ENCODE measurements at places on chromosomes 3 and 15.

DNA sequence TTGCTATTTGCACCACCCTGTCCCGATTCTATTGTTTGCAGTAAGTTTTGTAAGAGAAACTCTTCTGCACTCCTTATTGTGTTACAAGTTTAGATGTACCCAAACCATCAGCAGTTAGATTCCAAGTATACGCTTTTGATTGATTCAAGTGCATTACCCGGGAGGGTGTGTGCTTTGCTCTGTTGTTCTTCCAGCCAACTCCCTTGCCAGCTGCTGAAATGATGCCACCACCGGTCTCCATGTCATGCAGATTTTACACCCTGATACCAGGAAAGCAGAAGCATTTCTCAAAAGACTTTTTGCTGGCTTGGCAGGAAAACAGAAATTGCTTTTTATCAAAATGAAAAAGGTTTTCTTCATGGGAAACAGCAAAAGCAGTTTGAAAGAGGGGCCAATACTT, 1006.6 kb upstream of the CFAP20DC start:
- no peak for DNase-seq

- no peak for DNase-seq
Measured at GRCh38 chr3:164004205-164004604, 1074.1 kb downstream of the SI start.

DNA sequence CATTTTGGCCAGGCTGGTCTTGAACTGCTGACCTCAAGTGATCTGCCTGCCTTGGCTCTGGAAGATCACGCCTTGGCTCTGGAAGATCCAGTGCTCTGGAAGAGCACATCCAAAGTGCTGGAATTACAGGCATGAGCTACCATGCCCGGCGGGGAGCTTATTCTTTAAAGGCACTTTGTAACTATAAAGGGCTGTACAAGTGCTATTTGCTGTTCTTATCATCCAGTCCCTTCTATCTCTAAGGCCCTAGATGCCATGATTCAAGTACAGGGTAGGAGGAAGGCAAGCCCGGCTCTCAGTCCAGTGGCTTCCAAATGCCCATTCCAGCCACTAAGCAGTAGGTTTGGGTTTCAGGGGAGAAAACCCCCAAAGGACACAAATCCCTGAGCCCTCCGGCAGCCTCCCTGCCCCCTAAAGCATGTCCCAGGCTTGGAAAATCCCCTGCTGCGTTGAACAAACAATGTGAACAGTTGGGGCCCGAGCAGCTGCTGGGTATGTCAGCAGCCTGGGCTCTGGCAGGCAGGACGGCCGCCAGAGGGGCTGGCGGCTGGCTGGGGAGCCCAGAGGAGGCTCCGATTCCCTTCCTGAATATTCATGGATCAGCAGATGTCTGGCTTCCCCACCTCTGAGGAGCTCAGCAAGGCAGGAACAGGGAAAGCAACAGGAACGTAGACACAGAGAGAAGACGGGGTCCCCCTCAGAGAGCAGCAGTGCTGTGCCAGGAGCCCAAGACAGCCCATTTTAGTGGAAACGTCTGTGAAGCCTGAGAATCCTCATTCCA, 7.7 kb downstream of the IGDCC4 start:
- no peak for DNase-seq

- no peak for DNase-seq
Measured at GRCh38 chr3:17356585-17356984, 385.8 kb downstream of the TBC1D5 start.

DNA sequence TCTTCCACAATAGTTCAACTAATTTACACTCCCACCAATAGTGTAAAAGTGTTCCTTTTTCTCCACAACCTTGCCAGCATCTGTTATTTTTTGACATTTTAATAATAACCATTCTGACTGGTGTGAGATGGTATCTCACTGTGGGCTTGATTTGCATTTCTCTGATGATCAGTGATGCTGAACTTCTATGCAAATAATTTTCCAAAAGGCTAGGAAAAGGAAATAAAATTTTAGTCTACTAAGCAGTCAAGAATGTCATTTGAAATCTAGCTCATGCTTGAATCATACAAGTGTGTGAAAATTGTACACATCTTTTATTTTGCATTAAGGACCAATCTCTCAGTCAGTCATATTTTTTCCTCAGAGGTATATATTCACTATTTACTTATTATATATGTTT, 101.7 kb upstream of the UBP1 start:
- DNase-seq: no peak

GRCh38 chr3:115766587-115767482, 143.5 kb downstream of the GAP43 start:
- no peak for DNase-seq

DNA sequence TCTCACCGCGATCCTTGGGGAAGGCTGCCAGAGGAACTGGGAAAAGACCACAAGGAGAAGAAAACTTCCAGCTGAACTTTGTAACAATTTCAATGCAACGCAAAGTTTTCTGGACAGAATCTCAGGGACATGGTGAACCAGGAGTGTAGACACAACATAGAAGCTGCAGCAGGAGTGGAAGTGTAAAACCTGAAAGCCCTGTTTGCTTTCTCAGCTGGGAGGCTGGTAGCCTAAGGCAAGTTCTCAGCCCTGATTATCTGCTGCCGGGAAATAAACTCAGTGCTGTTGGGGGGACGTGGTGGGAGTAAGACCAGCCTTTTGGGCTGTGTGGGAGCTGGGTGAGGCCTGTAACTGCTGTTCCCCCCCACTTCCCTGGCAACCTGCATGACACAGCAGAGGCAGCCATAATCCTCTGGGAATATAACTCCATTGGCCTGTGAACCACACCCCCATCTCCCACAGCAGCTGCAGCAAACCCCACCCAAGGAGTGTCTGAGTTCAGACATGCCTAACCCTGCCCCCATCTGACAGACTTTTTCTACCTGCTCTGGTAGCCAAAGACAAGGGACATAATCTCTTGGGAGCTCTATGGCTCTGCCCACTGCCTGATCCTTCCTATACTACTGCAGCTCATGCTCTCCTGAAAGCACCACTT, 106.7 kb downstream of the ZNF621 start:
- no peak for DNase-seq

GRCh38 chr15:62849316-62850106, 193.0 kb upstream of the TPM1 start:
- DNase-seq: no peak

GRCh38 chr3:117285737-117286136, 576.2 kb downstream of the TUSC7 start:
- no peak for DNase-seq

- no peak for DNase-seq
Measured at GRCh38 chr15:32853592-32853991, 135.8 kb downstream of the GREM1 start.

DNA sequence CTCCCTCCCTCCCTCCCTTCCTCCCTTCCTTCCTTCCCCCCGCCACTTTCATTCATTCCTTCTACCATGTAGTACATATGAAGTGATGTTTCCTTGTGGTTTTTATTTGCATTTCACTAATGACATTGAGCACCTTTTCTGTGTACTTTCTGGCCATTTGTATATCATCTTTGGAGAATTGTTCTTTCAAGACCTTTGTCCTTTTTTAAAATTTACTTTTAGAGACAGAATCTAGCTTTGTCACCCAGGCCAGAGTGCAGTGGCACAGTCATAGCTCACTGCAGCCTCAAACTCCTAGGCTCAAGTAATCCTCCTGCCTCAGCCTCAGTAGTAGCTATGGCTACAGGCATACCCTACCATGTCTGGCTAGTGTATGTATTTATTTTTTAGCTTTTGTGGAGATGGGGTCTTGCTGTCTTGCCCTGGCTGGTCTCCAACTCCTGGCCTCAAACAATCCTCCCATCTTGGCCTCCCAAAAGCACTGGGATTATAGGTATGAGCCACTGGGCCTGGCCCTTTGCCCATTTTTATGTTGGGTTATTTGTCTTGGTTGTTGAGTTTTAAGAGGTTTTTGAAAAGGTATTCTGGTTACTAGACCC, 42.0 kb upstream of the CTDSPL2 start:
- DNase-seq: no peak

- no peak for DNase-seq
Measured at GRCh38 chr15:77112838-77113504, 42.1 kb upstream of the TSPAN3 start.

GRCh38 chr15:60392601-60392985, 5.2 kb downstream of the ANXA2 start:
- DNase-seq: no peak

DNA sequence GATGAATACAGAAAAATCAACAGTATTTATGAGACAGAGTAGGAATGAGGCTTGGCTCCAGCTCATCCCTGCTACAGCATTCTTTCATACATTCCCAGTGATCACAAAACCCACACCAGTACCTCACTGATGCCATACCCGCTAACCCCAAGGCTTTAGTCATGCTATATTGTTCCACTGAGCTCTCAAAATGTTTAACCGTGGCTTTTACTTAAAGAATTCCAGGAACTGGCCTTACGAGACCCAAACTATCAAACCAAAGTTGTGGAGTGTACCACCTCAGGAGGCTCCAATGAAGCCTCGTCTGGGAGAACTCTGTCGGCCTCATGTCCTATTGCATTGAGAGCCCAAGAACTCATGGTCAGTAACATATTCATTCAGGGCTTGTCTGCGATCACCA, 278.9 kb downstream of the ULK4 start:
- DNase-seq: no peak

GRCh38 chr3:64645243-64645642, 42.6 kb downstream of the ADAMTS9 start:
- DNase-seq: no peak

DNA sequence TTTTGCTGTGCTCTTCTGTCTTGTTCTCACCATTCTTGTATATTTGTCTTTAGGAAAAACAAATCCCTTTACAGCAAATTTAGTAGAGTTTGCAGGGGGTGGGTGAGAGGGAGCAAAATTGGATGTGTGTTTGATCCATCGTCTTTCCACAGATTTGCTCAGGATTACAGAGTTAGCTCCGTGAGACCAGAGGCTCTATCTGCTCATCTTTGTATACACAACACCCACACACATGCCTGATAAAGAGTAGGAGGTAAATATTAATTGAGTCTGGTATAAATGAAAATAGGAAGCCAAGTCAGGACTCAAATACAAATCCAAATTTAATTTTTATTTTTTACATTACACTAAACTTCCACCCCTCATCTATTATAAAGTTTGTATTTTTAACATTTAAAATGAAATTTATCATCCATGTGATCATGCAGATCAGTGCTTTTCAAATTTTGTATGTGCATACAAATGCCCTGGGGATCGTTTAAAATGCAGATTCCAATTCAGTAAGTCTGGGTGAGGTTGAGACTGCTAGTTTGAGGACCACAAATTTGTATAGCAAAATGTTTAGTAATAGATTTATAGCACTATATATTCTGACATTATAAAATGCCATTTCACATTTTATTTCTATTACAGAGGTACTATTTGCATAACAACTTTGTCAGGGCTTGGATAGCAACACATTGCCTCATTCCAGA, 326.7 kb downstream of the LSAMP start:
- no peak for DNase-seq

GRCh38 chr15:38624244-38625205, 59.9 kb upstream of the RASGRP1 start:
- no peak for DNase-seq

DNA sequence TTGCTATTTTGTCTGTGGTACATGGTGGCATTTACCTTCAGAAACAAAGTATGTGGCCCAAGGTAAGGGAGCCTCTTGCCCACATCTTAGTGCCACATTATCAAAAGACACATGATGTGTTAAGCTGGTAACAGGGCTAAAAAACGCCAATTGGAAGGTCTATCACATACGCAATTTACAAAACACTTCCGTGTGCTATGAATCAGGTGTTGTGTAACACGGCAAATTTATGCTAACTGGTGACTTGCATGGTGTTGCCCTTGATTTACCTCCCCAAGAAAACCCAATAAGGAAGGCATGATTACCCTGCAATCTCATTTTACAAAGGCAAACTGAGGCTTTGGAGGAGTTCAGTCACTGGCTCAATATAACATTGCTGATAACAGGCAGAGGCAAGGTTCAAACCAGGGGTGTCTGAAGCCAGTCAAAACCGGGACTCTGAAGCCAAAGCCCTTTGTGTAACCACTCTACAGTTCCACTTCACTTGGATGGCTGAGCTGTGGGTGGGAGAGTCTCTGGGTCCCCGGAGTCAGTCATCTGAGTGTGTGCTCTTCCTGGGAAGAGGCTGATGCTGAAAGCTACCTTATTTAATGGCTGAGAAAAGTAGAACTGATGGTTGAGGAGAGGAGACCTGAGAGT, 103.9 kb upstream of the BCL6 start:
- no peak for DNase-seq

DNA sequence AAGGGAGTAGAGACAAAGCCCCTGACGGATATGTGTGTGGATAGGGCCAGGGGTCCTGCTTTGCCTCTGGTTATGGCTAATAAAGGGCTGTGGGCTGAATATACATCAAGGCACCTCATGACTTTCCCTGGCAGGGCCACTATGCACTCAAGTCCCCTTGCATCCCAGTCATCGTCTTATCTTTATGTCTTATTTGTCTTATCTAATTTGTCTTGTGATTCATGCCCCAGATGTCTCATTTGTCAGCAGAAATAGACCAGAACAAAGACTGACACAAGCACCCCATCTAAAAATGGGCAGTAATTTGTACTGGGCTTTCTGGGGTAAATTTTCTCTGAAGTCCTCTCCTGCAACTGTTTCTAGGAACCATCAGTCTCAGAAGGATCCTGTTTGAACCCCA, 68.6 kb downstream of the ITGA11 start:
- no peak for DNase-seq

GRCh38 chr15:31300208-31300661, 26.4 kb upstream of the KLF13 start:
- DNase-seq: no peak

GRCh38 chr3:194205675-194206133, 69.8 kb downstream of the HES1 start:
- no peak for DNase-seq

DNA sequence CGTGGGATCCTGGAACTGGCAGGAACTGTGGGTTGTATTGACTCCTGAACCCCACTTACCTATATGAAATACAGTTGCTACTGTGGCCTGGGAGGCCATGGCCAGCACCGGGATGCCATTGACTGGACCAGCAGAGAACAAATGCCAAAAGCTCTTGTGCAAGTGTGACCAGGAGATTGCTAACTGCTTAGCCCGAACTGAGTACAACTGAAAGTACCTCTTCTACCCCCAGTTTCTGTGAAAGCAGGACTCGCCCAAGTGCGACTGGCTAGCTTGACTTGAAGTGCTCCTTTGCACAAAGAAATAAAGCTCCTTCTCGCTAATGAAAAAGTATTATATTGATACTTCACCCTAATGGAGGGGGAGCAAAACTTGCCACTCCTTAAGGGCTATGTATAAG, 101.3 kb upstream of the ATP11B start:
- DNase-seq: no peak

Data from effector CD8-positive, alpha-beta T cell (primary cell).